ENCODE measurements at places on chromosomes 7 and 10.

GRCh38 chr10:36129051-36129450 is 487.0 kb upstream of the FZD8 start:
- no peak for DNase-seq

- no peak for DNase-seq
These were observed 7.7 kb downstream of the TMEM168 start for GRCh38 chr7:112782498-112782897.

- no peak for DNase-seq
These were observed 126.4 kb upstream of the FZD1 start for GRCh38 chr7:91137788-91138368.

- DNase-seq, result no peak
These were observed 213.4 kb downstream of the PPP1R3A start for GRCh38 chr7:113705439-113705838.

DNA sequence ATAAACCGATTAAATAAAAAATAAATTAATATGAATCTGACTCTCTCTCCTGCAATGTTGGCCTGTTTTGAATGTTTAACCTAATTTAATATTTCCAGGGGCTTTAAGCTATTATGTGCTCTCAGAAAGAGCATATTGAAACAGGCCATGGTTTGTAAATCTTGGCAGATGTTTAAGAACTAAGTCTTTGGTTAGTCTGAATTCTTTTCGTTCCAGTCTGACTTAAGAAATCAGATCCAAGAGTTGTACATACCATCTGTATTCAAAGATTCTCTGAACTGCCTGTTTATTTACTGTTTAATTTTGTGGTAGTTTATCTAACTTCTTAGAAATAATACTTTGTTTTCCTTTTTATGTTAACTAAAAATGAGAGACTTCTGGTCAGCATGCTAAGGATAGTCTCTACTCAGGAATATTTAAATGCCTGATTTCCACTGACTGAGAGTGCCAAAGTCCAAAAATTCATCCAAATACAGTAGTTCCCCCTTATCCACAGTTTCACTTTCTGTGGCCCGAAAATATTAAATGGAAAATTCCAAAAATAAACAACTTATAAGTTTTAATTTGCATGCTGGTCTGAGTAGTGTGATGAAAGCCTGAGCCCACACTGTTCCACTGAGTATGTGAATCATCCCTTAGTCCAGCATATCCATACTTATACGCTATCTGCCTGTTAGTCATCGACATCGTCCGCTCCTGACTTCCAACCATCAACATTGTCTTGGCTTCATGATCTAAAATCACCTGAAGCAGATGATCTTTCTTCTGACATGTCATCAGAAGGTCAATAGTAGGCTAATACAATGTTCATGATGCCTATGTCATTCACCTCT is 238.1 kb upstream of the CSTF2T start:
- DNase-seq, result no peak

DNA sequence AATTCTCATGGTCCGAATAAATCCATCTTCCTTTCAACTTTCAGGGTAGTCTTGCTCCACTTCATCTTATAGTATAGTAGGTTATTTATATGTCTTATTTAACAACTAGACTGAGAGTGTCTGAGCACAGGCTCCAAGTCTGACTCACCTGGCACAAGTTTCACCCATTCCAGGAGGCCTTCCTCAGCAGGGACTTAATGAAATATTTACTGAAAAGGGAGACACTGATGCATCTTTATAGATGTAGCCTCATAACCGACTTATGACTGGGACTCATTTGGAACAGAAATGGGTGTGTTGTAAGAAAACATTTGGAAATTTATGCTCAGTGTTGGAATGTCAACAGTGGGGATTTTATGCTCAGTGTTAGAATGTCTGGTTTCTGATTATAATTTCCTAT is 59.9 kb downstream of the CH25H start:
- no peak for DNase-seq

DNA sequence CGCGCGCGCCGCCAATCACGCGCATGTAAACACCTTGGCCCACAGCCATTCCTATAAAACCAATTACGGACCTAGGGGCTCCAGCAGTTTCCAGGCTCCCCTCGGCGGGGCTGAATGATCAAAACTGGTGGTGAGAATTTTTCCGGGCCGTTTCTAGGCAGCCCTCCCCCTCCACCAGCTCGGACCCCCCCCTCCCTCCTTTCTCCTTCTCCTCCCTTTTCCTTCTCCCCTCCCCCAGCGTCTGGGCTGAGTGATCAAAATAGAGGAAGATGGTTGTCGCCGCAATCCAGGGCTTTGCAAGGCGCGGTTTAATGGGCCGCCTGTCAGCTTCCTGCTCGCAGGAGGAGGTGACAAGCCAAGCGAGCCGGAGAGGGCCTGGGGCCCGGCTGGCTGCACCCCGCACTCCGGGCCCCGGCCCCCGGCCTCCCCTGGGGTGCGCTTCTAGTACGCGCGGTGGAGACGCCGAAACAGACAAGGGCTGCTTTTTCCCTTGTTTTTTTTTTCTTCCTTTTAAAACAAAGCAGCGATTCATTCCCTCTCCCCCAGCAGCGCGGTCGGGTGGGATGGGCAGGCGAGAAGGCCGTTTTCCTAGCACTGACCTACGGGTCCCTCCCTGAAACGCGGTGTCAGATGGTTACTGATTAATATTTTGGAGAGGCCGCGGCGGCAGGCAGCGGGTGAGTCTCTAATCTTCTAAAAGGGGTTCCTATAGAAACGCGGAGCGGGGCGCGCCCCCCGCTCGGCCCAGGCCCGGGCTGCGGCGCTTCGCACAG is 528 bp upstream of the TNRC18 start:
- DNase-seq, result peak; percentile 99

DNA sequence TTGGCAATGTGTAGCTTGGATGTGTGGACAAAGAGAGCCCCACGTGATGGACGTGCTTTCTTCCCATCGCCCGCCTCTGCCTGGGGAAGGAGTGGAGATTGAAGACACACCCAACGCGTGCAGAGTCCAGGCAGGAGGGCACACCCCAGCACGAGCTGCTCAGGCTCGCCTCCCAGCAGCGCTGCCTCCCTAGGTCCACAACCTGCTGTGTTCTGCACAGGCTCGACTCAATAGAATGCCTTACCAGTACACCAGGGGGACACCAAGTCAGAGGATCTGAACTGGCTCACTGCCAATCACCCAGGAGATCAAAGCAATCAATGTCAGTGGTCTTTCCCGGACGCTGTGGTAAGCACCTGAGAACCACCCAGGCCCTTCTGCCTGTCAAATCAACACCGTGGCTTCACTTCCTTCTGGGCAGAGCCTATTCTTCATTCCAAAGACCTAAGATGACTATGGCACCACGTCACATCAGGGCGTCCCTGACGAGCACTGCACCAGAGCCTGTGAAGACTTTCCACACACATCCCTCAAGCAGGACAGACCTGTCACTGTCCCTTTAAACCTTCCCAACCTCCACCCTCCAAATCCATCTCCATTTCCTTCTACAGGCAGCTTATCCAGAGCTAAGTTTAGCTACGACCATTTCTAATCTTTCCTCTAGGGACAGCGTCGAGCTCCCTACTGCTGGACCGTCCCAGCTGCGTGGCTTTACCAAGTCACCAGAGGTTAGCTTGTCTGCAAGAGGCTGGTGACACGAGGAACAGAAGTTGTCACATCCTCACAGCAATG is 72.3 kb downstream of the AMZ1 start:
- peak; percentile 7 for DNase-seq

DNA sequence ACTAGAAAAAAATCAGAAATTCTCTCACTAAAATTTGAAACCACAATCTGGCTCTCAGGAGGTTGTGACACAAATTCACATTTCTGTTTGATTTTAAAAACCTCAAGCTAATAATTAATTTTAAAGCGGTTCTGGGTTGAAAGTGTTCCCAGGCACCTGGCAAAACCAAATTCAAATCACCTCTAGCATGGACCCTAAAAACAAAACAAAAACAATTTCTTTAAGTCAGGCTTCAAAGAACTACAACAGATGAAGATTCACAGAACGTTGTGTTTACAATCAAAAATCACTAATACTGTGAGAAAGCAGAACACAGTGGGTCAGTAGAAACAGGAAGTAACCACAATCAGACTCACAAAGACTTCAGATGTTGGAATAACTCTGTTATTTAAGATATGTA is 7.2 kb upstream of the RELN start:
- DNase-seq, result no peak

DNA sequence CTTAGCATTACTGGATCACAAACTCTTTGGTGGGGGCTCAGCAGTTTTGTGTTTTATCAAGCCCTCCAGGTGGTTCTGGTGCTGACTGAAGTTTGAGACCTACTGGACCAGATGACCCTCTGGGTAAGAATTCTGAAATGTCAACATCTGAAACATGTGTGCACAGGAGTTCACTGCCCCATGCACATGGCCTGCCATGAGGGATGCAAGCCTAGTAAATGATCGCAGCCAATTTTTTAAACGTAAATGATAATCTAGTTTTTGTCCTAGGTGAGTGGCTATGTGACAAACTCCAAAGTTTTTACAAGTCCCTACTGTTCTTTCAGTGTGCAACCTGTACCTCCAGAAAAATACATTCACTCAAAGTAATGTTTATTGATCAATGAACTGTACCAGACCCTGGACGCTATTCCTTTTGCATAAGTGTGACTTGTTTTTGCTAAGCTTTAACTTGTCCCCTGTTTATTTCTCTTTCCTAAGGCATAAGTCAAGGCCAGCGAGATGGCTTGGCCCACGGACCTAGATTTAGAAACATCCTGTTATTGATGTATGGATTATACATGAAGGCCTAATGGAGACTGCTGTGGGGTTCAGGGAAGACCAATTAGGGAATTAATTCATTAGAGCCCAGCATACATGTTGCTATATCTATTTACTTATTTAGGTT is 531.1 kb downstream of the LRMDA start:
- no peak for DNase-seq

GRCh38 chr10:128151031-128151430 is 24.8 kb upstream of the MKI67 start:
- DNase-seq, result no peak

GRCh38 chr10:1170867-1171180 is 114.6 kb downstream of the WDR37 start:
- DNase-seq, result no peak

DNA sequence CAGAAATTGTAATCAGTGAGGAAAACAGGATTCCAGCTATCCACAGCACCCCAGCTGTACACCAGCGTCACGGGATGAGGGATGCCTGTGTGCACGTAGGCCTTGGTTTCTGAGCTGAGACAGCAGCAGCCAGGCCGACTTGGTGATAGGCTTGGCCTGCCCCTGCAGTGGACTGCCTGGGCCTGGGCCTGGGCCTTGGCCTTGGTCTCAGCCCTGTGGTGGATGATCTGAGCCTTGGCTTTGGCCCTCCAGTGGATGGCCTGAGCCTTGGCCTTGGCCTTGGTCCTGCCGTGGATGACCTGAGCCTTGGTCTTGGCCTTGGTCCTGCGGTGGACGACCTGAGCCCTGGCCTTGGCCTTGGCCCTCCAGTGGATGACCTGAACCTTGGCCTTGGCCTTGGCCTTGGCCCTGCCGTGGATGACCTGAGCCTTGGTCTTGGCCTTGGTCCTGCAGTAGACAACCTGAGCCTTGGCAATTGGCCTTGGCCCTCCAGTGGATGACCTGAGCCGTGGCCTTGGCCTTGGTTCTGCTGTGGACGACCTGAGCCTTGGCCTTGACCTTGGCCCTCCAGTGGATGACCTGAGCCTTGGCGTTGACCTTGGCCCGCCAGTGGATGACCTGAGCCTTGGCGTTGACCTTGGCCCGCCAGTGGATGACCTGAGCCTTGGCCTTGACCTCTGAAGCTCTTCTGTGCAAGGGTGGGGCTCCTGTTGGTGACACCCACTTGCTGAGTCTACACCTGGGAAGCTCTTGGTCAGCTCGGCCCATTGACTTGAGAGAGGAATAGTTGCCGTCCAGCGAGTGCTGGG is 93.8 kb downstream of the CUX1 start:
- no peak for DNase-seq

DNA sequence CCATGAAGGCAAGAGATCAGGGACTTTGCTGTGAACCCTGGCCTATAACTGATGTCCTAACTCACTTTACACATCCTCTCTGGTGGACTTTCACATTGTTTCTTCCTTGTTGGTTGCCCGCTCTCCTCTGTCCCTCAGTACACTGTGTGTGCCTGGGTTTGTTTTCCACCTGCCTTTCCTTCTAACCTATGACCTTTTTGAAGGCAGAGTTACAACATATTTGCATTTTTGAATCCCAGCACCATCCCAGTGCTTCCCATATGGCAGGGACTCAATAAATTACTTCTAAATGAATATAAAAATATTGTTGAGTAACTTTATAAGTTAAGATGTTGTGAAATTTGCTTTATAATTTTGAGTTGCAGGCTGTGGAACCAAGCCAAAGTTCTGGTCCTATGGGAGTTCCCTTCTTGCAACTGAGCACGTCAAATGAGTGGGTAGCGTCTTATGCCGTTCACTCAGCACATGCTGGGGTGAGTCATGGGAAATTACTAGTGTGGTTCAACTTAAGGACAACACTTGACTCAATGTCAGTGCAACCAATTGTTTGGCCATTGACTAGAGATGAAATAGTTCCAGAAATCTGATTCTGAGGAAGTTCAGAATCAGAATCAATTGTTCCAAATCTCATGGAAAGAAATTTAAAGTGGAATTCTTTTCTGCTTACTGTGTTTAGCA is 250.9 kb downstream of the TWIST1 start:
- DNase-seq, result peak; percentile 7

Measured in NCI-H446 treated with DMSO at 0.1 percent for 48 hours (cell line).